ENCODE measurements at places on chromosomes 6 and 20.
A peak's percentile ranks its signal among the peaks of the same experiment; 100 is the strongest.

DNA sequence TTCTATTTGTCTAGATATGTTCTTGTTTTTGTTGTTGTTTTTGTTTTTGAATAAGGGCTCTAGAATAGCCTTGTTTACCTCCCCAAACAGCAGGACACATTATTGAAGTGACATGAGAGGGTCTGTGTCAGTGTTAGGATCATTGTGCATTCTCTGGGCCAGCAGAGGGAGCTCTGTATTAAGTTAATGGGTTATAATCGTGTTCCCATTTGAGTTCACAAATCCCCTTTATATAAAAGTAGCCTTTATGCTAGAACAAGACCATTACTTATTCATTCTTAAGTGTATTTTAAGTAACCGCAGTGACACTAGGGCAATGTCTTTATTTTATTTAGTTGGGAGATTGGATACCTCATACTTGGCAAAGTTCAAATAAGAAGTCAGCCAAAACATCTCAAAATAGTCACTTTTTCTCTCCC, 44.8 kb downstream of the STK4 start:
- H3K27me3 ChIP-seq, result no peaks in the 10 kb centered on the region
- H3K4me3 ChIP-seq, result no peak overlapping the region
- no peak overlapping the region for H3K27ac ChIP-seq
- DNase-seq, result peak; percentile 42

- H3K4me3 ChIP-seq, result no peak overlapping the region
- no peaks in the 10 kb centered on the region for H3K36me3 ChIP-seq
- H3K4me1 ChIP-seq, result no peaks in the 10 kb centered on the region
- peak; percentile 35 for DNase-seq
Observed at GRCh38 chr6:150940941-150941340, 75.4 kb downstream of the MTHFD1L start.

GRCh38 chr6:37205175-37205996, 35.4 kb downstream of the PIM1 start:
- no peak overlapping the region for H3K4me3 ChIP-seq
- no peak for DNase-seq
- no peaks in the 10 kb centered on the region for H3K36me3 ChIP-seq
- no peaks in the 10 kb centered on the region for H3K4me1 ChIP-seq

- H3K27ac ChIP-seq, result no peak overlapping the region
- no peaks in the 10 kb centered on the region for H3K36me3 ChIP-seq
- no peaks in the 10 kb centered on the region for H3K4me1 ChIP-seq
- DNase-seq, result no peak
- no peak overlapping the region for H3K4me3 ChIP-seq
Observed at GRCh38 chr6:158344534-158344933, 32.3 kb downstream of the TULP4 start.

- no peak overlapping the region for H3K27ac ChIP-seq
- no peaks in the 10 kb centered on the region for H3K4me1 ChIP-seq
- no peaks in the 10 kb centered on the region for H3K36me3 ChIP-seq
- H3K27me3 ChIP-seq, result no peaks in the 10 kb centered on the region
- DNase-seq, result no peak
- no peak overlapping the region for H3K4me3 ChIP-seq
Observed at GRCh38 chr6:168137024-168137423, 58.0 kb upstream of the FRMD1 start.
